ENCODE measurements at places on chromosomes 5 and 9.

- DNase-seq: no peak
These were observed 10.2 kb upstream of the SLC1A3 start for GRCh38 chr5:36596247-36596646.

- DNase-seq: no peak
These were observed 47.0 kb downstream of the PLK2 start for GRCh38 chr5:58412932-58413331.

GRCh38 chr5:16726538-16726946 lies 109.7 kb upstream of the RETREG1 start:
- DNase-seq: no peak

DNA sequence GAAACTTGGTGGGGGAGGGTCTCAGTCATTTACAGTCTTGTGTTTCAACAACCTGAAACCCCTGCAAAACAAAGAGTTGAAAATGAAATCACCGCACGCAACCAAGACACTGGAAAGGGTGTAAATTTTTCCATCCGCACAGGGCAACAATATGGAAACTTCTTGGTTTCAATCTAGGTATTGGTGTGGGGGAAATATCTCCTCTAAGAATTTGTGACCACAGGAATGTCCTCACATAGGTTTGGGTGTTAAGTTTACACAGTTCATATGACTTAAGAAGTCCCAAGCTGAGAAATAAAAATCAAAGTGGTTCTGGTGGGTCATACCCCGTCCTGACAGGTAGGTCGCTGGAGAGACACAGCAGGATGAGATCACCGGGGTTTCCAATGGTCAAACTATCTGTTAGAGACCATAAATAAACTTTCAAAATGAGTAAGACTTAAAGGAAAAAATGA lies 51.9 kb upstream of the PIP5K1B start:
- no peak for DNase-seq

Measured in progenitor cell of endocrine pancreas (in vitro differentiated cells).